ENCODE measurements at places on chromosomes 4 and X. TPM values are rescaled to one million over a fixed set of nuclear protein-coding genes. Genes with fewer than 3 reads are reported as not detected.

The PNMA6F gene
- total RNA-seq, result not detected

The EMCN gene
- total RNA-seq, result not detected

The SPANXD gene
- total RNA-seq, result not detected

The FAM47A gene
- total RNA-seq, result not detected

The GAGE12F gene
- not detected for total RNA-seq

The ODAM gene
- not detected for total RNA-seq

The TLR2 gene
- total RNA-seq, result 4.8 TPM

The HMX1 gene
- total RNA-seq, result 0.87 TPM

The CFP gene
- total RNA-seq, result 0.69 TPM

The HTN3 gene
- total RNA-seq, result not detected

The S100P gene
- 3.5 TPM for total RNA-seq

The FRG2 gene
- total RNA-seq, result not detected

The CCDC110 gene
- 3.1 TPM for total RNA-seq

The PAGE5 gene
- not detected for total RNA-seq

The TMEM164 gene
- 100 TPM for total RNA-seq

Measured in progenitor cell of endocrine pancreas (in vitro differentiated cells).